ENCODE measurements at places on chromosomes 3 and 15.

DNA sequence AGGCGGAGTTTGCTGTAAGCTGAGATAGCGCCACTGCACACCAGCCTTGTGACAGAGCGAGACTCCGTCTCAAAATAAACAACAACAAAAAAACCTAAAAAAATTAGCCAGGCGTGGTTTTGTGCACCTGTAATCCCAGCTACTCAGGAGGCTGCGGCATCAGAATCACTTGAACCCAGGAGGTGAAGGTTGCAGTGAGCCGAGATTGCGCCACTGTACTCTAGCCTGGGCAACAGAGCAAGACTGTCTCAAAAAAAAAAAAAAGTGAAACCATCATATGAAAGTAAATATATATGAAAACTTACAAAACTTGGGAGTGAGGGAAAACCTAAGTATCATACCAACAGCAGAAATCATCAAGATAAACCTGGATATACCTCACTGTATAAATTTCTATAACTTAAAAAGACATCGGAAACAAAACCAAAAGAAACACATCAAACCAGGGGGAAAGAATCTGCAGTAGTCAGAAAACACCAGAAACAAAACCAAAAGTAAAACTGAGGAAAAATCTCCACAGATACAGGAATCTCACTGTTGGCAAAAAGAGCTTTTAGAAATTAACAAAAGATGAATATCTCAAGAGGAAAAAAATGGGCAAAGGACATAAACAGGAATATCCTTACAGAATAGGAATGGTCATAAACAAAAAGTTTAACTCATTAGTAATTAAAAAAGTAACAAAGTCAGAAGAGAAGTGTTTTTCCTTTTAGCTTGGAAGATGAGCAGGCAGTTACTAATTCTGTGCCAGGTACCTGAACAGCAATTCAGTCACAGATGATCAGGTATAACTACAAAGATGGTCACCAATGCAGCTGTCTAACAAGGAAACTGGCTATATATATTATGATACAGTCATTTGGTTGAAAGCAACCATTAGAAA is 41.3 kb downstream of the ETV5 start:
- DNase-seq: no peak

DNA sequence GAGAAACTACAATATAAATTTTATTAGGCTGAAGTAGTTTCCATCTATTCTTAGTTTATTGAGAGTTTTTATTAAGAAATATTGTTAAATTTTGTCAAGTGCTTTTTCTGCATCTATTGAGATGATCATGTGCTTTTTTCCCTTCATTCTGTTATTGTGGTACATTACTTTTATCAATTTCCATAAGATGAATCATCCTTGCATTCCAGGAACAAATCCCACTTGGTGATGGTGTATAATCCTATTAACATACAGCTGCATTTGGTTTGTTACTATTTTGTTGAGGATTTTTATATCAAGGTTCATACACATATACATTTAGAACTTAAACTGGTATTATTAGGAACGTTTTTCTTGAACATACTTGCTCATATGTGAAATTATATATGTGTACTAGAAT is 199.8 kb downstream of the TBC1D5 start:
- DNase-seq: no peak

DNA sequence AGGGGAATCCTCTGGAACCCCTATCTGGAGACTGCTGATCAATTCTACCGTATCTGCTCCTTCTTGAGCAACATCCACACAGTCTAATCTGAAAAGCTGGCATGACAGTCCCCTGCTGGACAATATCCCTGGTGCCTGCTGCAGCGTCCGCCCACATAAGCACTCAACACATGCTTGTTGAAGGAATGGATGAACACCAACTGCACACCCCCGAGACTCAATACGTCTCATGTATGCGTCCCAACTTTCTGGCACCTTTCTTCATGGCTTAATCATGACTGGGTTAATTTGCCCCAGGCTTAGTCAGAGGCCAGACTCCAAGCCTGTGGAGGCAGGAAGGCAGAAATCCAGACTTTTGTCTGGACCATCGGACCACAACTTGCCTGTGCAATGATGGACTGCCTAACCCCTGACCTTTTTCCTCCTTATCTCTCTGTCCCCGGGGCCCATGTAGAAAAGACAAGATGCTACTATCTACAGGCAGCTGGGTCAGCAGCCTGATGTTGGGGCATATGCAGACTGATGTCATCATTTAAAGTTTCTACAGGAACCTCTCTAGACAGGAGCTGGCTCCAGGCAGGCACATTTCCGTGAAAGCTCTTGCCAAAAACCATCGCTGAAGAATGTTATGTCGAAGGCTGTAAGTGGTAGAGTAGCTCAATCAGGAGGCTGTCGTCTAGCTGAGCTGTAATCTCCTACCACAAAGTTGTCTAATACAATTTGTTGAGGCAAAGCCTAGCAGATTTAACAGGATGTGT is 114.1 kb upstream of the TPM1 start:
- DNase-seq: peak; percentile 90

DNA sequence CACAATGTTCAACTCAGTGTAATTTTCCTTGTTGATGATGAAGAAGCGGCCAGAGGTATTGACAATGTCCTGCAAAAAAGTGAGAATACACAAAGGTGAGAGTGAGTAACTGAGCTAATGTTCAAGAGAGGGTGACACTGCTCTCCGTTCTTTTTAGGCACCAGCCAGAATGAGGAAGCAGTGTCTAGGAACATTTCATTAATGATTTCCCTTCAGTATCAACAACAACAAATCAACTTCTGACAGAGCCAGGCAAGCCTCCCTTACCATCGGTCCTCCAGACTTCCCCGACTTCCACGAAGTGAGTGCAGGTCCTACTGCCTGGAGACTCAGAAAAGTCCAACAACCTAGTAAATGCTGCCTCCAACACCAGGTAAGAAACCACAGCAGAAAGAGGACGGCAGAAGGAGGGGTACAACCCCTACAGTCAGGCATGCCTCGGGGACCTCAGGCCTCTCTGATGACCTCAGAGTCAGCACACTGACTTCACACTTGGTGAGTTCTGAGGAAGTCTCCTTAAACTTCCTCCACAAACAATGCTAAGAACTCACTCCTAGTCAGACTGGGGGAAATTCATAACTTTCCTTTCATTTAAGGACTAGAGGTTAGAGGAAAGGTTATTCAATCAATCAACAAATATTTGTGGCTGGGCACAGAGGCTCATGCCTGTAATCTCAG is 62.7 kb downstream of the NPTN start:
- DNase-seq: no peak

- no peak for DNase-seq
Measured at GRCh38 chr3:157175691-157176507, 16.0 kb upstream of the CCNL1 start.

DNA sequence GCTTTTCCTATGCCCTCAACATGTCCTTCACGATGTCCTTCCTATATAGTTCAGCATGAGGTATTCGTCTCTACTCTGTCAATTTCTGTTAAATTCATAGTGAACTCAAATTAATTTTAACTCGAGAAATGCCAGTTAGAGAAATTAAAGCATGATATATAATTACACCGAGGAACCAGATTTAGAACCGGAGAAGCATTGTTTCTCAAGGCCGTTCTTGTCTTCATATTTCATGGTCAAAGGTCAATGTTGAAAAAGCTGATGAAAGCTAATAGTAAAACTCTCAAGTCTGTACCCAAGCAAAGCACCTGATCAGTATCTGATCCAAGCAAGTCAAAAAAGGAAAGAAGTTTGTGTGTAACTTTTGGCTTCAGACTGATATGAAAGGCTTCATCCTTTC is 163.8 kb downstream of the ZBTB20 start:
- DNase-seq: no peak
